ENCODE measurements at places on chromosomes 1 and 21.
A peak's percentile ranks its signal among the peaks of the same experiment; 100 is the strongest.

GRCh38 chr1:161382214-161383019 lies 14.7 kb upstream of the CFAP126 start:
- DNase-seq = no peak

GRCh38 chr1:150020711-150021110 lies 10.2 kb upstream of the OTUD7B start:
- no peak for DNase-seq

DNA sequence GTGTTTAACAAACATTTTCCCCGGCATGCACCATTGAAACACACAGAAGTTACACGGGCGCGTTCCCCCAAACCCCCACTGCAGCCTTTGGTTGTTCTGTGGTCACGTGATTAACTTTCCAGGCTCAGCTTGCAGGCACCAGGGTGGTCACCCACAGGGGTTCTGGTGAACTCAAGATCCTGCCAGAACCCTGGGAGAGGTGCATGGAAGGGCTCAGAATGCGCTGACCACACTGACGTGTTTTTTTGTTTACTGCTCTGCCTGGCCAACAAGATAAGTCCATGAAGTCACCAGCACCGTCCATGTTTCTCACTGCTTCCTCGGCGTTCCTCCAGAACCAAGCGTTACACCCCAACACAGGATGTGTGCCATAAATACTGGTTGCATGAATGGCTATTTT lies 229.5 kb upstream of the VAMP3 start:
- no peak for DNase-seq

GRCh38 chr1:151920149-151920548 lies 10.8 kb upstream of the THEM4 start:
- DNase-seq = no peak

DNA sequence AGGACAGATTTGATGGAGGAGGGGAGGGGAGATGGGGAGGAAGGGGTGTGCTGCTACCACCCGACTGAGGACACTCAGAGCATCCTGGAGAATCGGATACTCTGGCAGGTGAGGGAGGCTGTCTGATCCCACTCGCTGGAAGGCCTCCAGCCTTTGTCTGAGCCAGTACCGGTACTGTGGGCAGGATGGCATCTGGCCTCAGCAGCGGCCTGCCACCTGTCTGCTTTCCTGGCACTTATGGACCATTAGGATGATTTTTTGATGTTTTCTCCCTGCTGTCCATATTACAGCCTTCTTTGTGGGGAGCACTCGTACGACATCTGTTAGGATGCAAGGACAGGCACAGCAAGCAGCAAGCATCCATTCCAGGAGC lies 11.5 kb downstream of the ATP2B4 start:
- no peak for DNase-seq

DNA sequence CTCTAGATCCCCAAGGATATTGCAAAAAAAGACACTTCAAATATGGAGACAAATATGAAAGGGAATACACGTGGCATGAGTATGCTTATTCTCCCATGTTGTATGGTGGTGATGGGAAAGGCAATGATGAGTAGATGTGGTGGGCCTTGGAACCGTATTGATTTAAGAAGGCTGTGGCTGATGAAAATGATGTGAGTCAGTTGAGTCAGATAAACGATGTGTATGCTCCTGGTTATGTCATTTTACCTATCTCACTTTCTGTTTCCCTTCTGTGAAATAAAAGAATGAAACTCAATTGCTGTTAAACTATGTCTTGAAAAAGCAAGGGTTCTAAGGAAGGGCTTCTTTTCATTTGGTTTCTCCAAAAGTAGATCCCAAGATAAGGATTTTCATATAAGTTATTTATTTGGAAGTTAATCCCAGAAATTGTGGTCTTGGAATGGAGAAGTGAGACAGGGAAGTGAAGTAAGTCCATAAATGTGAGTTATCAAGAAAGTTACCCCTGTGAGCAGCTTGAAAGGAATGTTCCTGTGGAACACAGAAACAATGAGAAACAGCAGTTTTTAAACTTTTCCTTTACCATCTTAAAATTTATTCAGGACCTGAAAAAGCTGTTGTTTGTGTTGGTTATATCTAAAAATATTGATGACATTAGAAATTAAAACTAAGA lies 292.0 kb downstream of the DUSP10 start:
- DNase-seq = no peak

- no peak for DNase-seq
Observed at GRCh38 chr1:39395357-39395831, 96.0 kb upstream of the BMP8A start.

- no peak for DNase-seq
Observed at GRCh38 chr1:166999075-166999474, 10.0 kb downstream of the MAEL start.

GRCh38 chr1:232218955-232219865 lies 410.7 kb downstream of the SIPA1L2 start:
- DNase-seq = no peak

GRCh38 chr1:56532350-56532683 lies 47.0 kb downstream of the PLPP3 start:
- DNase-seq = no peak

- no peak for DNase-seq
Observed at GRCh38 chr21:26064506-26064905, 106.1 kb downstream of the APP start.

DNA sequence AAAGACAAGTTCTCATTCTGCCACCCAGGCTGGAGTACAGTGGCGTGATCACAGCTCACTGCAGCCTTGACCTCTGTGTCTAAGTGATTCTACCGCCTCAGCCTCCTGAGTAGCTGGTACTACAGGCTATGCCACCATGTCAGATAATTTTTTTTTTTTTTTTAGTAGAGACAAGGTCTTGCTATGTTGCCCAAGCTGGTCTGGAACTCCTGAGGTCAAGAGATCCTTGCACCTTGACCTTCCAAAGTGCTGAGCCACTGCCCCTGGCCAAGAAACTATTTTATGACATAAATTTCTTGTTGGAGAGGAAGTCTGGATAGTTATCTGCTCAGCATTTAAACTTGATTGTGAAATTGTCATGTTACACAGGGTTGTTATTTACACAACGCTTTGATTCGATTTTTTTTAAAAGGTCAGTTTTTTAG lies 2.1 kb downstream of the SCCPDH start:
- no peak for DNase-seq

DNA sequence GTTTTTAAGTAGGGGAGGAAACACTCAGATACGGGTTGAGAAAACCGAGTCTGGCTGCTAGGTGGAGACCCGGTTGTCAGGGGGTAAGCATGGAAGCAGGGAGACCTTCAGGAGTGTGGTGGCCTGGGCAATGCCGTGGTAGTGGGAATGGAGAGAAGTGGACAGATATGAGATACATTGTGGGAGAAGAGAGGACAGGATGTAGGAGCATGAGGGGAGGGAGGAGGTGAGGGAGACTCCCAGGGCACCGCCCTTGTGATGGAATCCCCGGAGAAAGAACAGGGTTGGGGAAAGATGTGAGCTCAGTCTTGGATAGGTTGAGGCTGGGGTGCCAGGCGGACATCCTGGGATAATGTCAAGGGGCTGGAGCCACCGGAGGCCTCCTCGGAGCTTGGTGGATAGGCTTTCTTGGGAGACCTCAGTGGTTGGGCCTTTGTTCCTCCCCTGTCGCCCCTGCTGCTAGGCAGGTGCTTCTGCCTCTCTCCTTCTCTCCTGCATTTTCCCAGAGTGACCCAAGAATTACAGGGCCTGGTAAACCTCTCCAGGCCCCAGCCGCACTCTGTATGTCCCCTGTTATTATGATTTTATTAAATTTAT lies 21.3 kb downstream of the ZNF362 start:
- no peak for DNase-seq

DNA sequence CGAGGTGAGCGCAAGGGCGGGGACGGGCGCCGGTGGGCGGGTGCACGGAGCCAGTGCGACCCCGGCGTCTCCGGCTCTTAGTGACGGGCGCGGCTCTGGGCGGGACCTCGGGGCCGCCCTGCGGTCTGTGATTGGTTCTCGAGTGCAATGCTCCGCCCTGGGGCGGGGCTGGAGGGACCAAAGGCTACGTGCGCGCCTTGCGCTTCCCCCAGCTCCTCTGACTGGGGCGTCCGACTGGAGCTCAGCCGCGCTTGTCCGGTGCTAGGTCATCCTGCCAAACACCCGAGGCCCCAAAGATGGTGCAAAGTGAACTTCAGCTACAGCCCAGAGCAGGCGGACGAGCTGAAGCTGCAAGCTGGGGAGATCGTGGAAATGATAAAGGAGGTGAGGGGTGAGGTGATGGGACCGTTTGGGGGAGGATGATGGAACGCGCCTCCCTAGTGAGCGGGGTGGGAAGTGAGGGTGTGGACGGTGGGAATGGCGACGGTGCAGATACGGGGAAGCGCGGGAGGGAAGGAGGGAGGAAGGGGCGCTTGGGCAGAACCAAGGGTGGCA lies 811 bp downstream of the SH3D21 start:
- peak; percentile 90 for DNase-seq

DNA sequence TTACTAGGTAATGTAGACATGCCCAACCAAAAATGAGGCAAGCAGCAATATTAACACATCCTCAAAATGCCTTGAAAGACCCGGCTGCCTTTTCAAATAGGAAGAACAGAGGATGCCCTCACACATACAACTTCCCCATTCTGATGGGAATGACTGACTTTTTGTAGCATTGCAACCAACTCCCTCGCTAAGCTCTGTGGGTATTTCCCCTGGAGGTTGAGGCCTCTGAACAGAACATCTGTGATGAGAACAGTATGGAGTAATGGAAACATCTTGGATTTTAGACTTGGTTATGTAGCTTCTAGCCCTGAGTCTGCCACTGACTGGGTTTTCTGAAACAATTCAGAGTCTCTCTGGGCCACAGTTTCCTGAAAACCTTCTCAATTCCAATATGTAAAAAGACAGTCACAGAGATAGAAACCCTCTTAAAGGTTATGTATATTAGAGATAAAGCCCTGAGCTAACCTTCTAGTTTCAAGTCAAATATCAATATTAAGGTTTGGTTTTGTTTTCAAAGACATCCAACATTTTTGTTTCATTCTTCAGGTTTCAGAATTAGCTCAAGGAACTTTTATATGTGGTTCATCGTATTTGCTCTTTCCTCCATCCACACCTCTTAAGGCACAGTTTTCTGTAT lies 311.5 kb downstream of the SETD4 start:
- DNase-seq = no peak

DNA sequence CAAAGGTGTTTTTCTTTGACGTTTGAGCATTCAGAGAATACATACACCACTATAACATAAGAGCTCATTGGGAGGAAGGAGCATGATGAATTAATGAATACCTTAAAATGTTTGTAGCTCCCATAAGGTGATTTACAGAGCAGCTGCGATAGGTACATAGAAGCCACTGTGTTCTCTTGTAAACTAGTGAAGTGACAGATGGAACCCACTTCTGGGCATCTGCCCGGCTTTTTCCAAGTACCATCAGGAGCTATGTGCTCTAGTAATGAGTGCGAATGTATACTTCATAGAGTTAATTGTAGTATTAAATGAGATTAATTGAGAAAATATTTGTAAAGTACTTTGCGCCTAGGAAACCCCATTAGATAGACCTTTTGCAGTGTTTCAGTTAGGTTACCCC lies 48.4 kb downstream of the HENMT1 start:
- DNase-seq = no peak

- no peak for DNase-seq
Observed at GRCh38 chr1:183711741-183712361, 58.7 kb upstream of the APOBEC4 start.

GRCh38 chr1:232335261-232335660 lies 294.7 kb downstream of the SIPA1L2 start:
- no peak for DNase-seq

GRCh38 chr1:237873487-237874211 lies 17.1 kb downstream of the ZP4 start:
- no peak for DNase-seq

GRCh38 chr1:22643381-22643780 lies at the start of gene C1QC:
C1QC (plus strand) TSS chr1:22643633; CDS start chr1:22644024, 391 bp downstream.
- DNase-seq = no peak

GRCh38 chr1:212504171-212504803 lies 71.6 kb downstream of the NENF start:
- no peak for DNase-seq

- DNase-seq = no peak
Observed at GRCh38 chr1:199857108-199857507, 170.4 kb upstream of the NR5A2 start.

DNA sequence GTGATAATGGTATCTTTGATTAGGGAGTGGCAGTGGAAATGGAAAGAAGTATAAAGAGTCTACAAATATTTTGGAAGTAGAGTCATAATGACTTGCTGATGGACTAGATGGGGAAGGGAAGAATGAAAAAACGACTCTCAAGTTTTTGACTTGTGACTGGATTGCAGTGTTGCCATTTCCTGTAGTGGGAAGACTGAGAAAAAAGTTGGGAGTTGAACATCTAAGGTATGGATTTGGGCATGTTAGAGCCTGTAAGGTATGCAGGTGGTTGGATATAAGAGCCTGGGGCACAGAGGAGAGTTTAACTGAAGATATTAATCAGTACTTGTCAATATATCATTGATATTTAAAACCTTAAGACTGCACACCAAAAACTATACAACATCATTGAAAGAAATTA lies 19.4 kb downstream of the DNM3 start:
- DNase-seq = no peak

- no peak for DNase-seq
Observed at GRCh38 chr1:201702936-201703335, 126.0 kb upstream of the IPO9 start.

Measured in activated CD4-positive, alpha-beta T cell treated with anti-CD3 and anti-CD28 coated beads for 4 hours (primary cell).